ENCODE measurements at places on chromosomes 1 and 21.

- DNase-seq = no peak
These were observed 52.7 kb downstream of the DHRS3 start for GRCh38 chr1:12565094-12565965.

GRCh38 chr1:107533436-107533835 lies 392.6 kb downstream of the NTNG1 start:
- DNase-seq = no peak

GRCh38 chr1:52767596-52768280 lies 41.5 kb downstream of the ZYG11B start:
- no peak for DNase-seq

DNA sequence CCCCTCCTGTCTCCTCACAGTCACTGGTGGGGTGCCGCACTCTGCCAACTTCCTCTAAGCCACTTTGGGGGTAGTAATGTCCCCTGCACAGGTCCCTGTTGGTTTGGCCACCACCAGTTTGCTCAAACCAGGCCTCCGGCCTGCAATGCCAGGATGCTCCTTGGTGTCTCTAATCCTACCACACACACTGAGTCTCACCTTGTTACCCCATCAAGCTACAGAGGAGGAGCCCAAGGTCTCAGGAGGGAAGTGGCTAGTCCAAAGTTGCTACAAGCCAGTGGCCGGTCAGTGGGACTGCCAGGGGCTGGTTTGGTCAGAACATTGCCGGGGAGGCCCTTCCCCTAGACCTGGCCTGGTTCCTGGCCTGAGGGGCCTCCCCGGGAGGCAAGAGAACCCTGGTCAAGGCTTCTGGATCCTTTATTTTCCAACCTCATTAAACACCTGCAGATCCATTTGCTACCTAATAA lies 21.5 kb upstream of the LRP8 start:
- DNase-seq = no peak

- DNase-seq = no peak
These were observed 53.6 kb upstream of the MAP10 start for GRCh38 chr1:232751393-232752140.

- DNase-seq = no peak
These were observed 20.9 kb downstream of the SH2D2A start for GRCh38 chr1:156795787-156796186.

GRCh38 chr1:221667504-221667903 lies 74.4 kb downstream of the DUSP10 start:
- DNase-seq = no peak

DNA sequence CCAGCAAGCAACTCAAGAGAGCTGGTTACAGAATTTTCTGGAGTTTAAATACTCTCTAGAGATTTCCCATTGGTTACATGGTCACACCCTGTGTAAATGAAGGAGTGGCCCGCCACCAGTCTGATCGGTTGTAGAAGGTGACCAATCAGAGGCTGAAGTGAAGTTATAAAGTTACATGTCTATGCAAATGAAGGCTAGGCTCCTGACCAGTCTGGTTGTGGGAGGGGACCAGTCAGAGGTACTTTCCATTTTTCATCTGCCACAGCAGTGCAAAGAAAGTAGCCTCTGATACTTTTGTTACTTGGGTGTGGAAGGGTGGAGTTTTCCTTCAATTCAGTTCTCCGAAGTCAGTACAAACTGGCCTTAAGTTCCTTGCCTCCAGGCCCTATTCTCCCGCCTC lies 273.7 kb downstream of the BARHL2 start:
- no peak for DNase-seq

GRCh38 chr1:212967801-212968200 lies 17.5 kb downstream of the VASH2 start:
- DNase-seq = no peak

- DNase-seq = no peak
These were observed 13.3 kb upstream of the CHI3L2 start for GRCh38 chr1:111214074-111214801.

DNA sequence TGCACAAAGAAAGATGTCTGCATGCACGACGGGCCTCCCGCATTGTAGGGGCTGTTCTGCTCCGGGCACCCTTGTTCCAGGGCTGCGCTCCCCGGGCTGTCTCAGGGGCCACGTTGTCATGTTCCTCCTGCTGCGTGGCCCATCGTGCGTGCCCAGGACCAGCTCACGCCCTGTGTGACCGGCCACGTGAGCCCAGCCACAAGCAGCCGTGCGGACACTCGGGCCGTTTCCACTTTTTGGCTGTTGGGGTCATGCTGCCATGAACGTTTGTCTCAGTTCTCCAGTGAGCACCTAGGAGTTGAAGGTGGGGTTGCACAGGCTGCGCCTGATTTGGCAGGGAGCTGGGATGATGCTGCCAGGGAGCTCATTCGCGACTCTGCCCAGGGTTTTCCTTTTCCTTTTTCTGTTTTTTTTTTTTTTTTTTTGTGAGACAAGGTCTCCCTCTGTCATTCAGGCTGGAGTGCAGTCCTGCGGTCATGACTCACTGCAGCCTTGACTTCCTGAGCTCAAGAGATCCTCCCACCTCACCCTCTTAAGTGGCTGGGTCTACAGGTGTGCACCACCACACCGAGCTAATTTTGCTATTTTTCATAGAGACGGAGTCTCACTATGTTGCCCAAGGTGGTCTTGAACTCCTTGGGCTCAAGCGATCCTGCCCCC lies 17.4 kb downstream of the PDXK start:
- no peak for DNase-seq

GRCh38 chr1:234853906-234854644 lies 244.1 kb upstream of the IRF2BP2 start:
- DNase-seq = no peak

GRCh38 chr1:203116091-203116820 lies 11.3 kb upstream of the ADORA1 start:
- no peak for DNase-seq

DNA sequence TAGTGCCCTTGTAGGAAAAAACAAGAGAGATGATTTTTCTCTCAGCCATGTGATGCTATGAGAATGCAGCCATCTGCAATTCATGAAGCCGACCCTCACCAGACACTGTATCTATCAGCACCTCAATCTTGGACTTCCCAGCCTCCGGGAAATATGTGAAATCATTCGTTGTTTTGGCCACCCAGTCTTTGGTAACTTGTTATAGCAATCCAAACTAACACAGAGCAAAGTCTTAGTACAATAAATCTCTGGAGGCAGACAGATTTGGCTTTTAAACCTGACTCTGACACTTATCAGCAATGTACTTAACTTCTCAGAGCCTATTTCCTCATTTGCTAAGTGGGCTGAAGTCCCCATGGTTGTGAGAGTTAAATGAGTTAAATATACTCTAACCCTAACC lies 5.1 kb upstream of the MED18 start:
- no peak for DNase-seq

GRCh38 chr1:211828584-211829342 lies 1.8 kb downstream of the LPGAT1 start:
- DNase-seq = no peak

- DNase-seq = no peak
These were observed 3.9 kb upstream of the CDC42 start for GRCh38 chr1:22048351-22049192.

DNA sequence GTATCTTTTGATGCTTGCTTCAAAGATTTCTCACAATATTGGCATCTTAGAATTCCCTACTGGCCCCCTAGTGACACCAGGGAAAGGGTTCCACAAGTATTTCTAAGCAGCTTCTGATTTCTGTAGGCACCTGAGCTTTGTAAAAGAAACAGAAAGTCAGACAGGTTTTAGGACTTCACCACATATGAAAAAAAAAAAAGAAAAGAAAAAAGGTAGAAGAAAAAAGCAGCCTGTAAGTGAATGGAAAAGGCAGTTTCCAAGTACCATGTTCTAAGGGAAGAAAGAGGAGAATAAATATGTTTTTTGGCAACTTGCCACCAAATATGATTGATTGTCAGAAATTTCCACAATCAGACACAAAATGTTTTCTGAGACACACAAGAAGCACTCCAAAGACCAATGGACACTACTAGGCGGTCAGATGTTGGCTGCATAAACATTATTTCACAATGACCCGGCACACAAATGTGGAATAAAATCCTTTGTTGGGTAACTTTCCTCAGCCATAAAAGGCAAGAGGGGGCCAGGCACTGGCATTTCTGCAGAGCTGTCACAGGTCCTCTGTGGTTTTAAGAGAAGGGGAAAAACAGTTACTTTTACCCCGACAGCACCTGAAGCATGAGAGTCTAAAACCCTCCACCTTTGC lies 12.7 kb upstream of the CPLANE2 start:
- DNase-seq = no peak

DNA sequence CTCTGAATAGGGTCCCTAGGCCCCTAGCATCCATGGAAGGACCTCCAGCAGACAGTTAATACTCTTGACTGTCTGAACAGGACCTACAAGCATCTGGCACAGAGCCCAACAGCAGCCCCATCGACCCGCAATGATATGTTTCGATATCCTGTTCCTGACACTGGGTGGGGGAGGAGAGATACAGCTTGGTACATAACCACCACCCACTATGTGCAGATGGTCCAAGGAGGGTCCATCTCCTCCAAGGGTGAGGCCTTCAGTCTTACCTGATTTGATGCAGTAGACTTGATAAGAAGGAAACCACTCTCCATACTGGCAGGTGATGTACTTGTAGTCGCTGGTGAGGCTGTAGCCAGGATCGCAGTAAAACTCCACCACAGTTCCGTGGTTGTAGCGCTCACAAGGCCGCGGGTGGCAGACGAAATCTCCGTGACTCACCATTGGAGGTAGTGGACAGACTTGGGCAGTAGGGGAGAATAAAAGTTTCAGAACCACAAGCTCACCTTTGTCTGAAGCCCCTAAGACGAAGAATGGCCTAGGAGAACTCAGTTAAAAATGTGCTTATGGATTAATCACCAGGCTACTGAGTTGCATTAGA lies 86.0 kb upstream of the TLR5 start:
- DNase-seq = no peak

- DNase-seq = no peak
These were observed 24.5 kb upstream of the ZNF436 start for GRCh38 chr1:23394181-23394580.

- DNase-seq = no peak
These were observed 13.8 kb upstream of the CNN3 start for GRCh38 chr1:94940738-94941137.

- DNase-seq = no peak
These were observed 74.5 kb downstream of the HIVEP3 start for GRCh38 chr1:41844255-41844654.

GRCh38 chr1:8155528-8156186 lies 129.5 kb upstream of the ERRFI1 start:
- DNase-seq = no peak

GRCh38 chr1:93549811-93550210 lies 101.9 kb downstream of the FNBP1L start:
- no peak for DNase-seq

- peak; percentile 56 for DNase-seq
These were observed 40.9 kb upstream of the DAB1 start for GRCh38 chr1:57464756-57465155.

DNA sequence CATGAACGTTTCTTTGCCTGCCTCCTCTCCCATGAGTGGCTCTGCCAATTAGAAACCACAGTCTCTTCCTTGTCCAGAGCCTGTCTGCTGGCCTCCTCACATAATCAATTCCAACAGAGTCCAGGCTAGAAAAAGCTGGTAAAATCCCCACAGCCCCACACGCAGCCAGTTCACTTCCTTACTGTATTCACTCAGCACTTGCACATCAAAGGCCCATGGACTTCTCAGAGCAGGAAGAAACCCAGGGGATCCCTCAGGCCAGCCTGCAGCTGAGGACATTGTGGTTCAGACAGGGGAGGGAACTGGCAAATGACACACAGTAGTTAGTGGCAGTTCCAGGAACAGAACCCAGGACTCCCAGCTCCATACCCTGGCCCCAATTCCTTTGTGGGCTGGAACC lies 171.6 kb upstream of the EDN2 start:
- no peak for DNase-seq

DNA sequence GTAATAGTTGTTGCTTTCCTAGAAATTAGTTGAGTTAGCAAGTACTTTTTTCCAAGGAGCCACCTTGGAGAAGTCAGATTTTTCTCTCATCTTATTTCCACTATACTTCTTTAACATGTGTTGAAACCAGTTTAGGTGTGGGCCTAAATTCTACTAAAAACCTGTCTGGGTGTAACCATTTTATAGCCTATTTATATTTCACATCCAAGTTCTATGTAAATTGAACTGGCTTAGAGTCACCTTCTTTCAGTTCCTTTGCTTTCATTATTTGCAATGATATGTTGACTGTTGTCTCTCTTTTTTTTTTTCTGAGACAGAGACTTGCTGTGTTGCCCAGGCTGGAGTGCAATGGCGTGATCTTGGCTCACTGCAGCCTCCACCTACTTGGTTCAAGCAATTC lies 195.6 kb downstream of the CLEC20A start:
- DNase-seq = no peak

- DNase-seq = no peak
These were observed 585.6 kb downstream of the PLPP3 start for GRCh38 chr1:55993646-55994318.

- no peak for DNase-seq
These were observed 5.4 kb upstream of the SLAMF9 start for GRCh38 chr1:159959451-159959850.

DNA sequence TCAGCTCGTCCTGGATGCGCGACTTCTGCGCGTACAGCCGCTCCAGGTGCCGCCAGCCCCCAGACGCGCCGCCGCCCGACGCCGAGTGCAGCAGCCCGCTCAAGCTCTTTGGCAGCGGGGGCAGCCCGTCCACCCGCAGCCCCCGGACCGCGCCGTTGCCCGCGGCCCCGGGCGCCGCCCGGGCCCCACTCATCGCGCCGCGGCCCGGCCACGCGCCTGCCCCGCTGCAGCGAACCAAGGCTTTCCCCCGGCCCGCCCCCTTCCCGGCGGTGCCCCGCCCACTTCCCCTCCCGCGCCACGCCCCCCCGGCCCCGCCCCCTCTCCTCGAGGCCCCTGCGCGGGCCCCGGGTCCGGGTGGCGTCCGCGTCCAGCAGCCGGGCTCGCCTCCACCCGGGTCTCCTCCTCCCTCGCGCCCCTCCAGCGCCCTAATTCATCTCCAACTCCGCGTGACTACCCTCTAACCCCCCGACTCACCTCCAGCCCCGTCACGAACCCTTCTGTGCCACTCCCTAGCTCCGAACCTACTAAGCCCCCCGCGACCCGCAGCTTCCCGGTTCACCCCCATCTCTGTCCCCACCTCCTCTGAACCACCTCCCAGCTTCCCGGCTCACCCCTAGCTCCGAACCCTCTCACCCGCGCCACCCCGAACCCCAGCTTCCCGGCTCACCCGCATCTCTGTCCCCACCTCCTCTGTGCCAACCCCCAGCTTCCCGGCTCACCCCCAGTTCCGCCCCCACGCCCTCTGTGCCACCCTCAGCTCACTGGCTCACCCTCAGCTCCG lies at the start of gene FAM89A:
Gene FAM89A, minus strand, starts transcription at position 236 of the 781 bp plus-strand sequence. Its CDS starts 43 bp downstream, at position 193.
- DNase-seq = peak; percentile 58

- DNase-seq = no peak
These were observed 86.5 kb upstream of the IPO9 start for GRCh38 chr1:201742476-201742875.

Data from NCI-H345 (cell line).